Fibroblast of lung (primary cell): ENCODE measurements at places on chromosomes 13 and 19. TPM values are rescaled to one million over a fixed set of nuclear protein-coding genes. Genes with fewer than 3 reads are reported as not detected.

DNA sequence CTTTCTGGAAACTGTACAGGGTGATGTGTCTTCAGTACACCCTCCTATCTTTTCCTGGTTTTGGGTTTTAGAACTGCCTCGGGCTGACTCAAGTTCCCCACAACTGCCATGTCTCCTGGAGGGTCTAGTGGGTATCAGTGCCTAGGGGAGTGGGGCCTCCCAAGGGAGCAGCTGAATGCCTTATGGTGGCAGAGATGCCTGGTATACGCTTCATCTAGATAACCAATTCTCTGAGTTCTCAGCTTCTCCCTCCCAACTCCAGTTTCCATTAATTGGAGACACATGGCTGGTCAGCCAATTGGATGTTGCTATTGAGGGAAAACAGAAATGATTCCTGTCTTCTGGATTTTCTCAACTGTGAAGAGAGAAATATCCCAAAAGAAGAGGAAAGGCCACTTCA, 12.8 kb downstream of the ZNF439 start:
- no peak for DNase-seq

NLRP9 gene
- not detected in 2 replicates for total RNA-seq

- DNase-seq = no peak
These were observed 15.9 kb upstream of the C13orf46 start for GRCh38 chr13:113989585-113990300.

ERICH4 gene
- total RNA-seq = not detected in 2 replicates

DNA sequence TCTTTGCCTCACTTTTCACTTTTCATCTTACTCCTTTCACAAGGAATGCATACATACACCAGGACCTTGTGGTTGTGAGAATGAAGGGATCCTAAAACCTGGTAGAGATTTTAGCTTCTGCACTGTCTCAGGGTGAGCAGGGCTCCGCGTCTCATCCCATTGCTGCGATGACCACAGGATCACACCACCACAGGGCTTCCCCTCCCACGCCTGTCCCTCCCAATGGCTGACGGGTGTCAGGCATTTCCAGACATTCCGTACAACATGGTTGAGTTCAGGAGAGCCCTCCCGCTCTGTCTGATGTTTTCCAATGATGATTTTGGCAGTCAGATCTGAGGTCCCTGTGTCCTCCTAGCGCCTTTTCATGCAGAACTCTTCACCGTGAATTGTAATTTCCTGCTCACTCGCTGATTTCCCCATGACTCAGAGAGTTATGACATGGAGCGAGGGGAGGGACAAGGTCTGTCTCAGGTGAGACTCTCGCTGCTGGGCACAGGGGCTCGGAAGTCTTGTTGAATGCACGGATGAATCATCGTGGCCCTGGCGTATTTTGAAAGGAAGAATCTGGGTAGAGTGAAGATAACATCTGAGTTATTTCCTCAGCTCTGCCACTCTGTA, 102.8 kb downstream of the TEX29 start:
- DNase-seq = no peak

RASGRP4 gene
- total RNA-seq = not detected in 2 replicates

GRCh38 chr13:110297766-110298504, 9.0 kb downstream of the COL4A1 start:
- peak; percentile 57 for DNase-seq

ATP7B gene
- total RNA-seq = 2.6 and 3.3 TPM in 2 replicates

CEACAM21 gene
- total RNA-seq = not detected in 2 replicates

DNA sequence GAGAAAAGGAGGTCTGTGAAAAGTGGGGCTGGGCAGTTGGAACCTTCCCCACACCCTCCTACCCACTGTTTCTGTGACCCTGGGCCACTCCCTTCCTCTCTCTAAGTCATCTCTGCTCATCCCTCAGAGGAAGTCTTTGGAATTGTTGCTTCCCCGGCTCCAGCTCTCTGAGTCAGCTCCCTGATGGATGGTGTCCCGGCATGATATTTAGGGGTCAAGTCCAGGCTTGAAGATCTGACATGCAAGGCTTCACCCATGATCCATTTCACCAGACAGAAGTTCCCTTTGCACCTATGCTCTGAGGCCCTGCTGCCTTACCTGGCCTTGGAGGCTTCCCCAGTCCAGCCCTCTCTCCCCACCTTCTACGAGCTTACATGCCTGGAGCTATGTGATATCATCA, 13.3 kb downstream of the EXOC3L2 start:
- DNase-seq = no peak

CAPNS1 gene
- total RNA-seq = 263 and 466 TPM in 2 replicates

ZNF471 gene
- total RNA-seq = 4.4 and 9.2 TPM in 2 replicates

NEK5 gene
- under 0.01 TPM in 2 replicates for total RNA-seq

DNA sequence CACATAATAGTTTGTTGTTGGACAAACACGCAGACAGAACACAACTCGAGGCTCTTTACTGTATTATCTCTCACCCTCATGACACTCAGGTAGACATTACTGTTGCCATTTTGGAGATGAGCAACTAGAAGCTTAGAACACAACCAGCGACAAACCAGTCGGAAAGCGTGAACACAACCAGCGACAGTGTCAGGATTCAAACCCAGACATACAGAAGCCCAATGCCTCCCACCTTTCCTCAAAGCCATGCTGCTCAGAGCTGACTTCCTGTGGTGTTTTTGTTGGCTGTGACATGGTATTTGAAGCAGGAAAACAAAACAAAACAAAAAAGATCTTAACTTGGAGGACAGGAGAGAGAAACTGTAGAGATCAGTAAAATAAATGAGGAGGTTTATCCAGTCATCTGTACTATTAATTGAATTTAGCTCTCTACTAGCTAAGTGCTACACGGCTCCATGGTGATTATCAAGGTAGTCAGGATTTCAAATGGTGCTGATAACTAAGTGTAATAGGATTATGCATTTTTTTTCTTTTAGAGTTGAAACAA, 92.1 kb downstream of the STARD13 start:
- DNase-seq = peak; percentile 82

GRCh38 chr13:102974317-102975087, 91.7 kb downstream of the SLC10A2 start:
- no peak for DNase-seq

TEX101 gene
- not detected in 2 replicates for total RNA-seq

DNA sequence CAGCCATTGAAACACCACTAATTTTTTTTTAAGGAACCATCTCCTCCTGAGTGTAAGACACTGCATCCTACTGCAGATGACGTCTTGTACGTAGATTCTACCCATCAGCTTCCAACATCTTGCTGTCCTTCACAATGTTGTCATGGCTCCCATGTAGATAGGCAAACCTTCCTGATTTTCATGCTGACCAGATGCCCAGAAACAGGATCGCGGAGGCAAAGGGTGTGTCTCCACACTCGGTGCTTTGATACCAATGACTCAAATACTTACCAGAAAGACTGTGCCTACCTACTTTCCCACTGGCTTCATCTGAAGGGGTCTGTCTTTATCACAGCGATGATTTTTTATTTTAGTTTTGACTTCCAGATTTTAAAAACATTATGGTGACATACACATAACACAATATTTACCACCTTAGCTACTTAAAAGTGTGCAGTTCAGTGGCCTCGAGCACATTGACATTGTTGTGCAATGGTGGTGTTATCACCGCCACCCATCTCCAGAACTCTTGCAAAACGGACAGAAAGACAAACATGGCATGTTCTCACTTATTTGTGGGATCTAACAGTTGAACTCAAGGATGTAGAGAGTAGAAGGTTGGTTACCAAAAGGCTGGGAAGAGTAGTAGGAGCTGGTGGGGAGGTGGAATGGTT, 94.0 kb upstream of the PEG3 start:
- DNase-seq = no peak

GRCh38 chr19:57389730-57390598, at the start of gene ZNF548:
ZNF548 (plus strand) TSS chr19:57389854; CDS start chr19:57390100, 246 bp downstream.
- DNase-seq = peak; percentile 100
